ENCODE measurements at places on chromosomes 2 and 18.

GRCh38 chr18:34650121-34650545, 60.0 kb upstream of the DTNA start:
- no peak for DNase-seq

- DNase-seq: no peak
Observed at GRCh38 chr2:54401554-54401953, 54.6 kb upstream of the SPTBN1 start.

- no peak for DNase-seq
Observed at GRCh38 chr2:70078384-70078783, 8.9 kb upstream of the PCBP1 start.

GRCh38 chr2:33528441-33528950, 52.0 kb downstream of the RASGRP3 start:
- no peak for DNase-seq

DNA sequence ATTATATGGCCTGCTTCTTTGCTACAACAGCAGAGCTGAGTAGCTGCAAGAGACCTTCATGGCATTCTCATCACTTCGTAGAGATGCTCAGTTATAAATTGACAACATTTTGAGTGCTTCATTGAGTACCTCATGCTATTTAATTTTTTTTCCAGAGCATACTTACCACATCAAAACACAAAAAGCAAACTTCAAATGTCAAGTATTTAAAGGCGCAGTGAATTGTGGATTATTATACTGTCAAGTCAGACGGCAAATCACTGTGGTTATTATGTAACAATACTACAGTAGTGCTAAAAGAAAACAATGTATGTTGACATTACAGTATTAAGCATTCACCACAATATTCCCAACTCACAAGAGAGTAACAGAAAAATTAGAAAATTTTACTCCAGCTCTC, 12.5 kb downstream of the ZC3H8 start:
- no peak for DNase-seq

DNA sequence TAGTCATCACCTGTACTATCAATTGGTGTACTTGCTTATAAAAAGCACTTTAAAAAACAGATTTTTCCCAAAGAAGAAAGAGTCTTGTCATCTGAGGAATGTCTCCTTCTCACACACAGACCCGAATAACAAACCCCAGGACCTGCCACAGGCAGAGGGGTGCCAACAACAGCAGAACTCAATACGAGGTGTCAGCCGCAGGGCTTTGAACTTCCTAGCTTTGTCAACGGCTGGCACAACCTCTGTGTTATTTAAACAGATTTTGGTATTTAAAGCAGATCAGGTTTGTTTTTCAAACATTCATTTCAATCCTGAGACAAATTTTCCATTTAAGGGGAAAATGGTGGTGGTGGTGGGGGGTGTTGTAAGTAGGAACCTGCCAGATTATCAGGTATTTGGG, 138.4 kb upstream of the RIOK3 start:
- no peak for DNase-seq

DNA sequence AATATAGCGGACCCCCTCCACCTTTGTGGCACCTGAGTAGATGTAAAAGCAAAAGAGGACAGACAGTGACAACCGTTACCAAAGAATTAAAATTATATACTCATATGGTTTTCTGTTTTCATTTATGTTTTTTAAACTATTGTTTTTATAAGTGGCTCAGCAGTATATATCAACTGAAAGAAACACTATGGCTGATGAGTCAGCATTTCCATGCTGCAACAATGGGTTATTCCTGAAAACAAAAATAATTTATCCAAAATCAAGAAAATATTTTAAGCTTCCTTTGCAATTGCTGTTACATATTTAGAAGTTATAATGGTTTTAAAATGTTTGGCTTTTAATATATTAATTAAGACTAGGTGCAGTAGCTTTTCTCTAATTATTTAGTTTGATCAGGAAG, 17.7 kb downstream of the MRPS9 start:
- no peak for DNase-seq

DNA sequence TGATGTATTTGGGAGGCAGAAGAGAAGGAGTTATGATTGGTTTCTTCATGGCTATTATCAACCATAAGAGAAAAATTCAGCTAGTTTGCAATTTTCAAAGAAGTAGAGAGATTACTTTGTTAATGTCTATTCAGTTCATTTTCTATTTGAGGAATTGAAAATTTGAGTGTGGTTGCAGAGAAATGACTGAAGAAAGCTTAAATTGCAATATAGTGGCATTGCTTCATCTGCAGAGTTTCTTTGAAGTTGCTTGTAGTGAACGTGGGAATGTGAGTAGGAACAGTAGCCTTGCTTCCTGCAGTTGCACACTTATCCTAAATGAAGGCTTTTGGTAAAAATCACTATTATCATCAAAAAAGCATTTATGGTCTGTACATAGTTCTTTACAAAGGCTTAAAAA, 14.7 kb upstream of the CYRIA start:
- DNase-seq: no peak
